ENCODE measurements at places on chromosomes 2 and 18.
A peak's percentile ranks its signal among the peaks of the same experiment; 100 is the strongest.

DNA sequence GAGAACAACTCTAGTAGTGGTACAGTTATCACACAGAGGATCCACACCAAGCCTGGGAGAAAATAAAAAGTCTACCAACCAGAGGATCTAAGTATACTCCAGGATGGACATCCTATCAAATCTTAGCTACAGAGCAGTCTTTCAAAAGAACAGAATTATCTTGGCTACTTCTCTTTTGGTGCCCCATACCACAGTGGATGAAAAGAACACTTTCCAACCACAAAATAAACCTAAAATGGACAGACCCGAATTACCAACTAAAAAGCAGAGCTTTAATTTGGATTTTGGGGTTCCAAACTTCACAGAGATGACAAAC is 116.1 kb downstream of the SRBD1 start:
- no peak for DNase-seq

- no peak for DNase-seq
Observed at GRCh38 chr2:69123182-69123581, 110.2 kb downstream of the ANTXR1 start.

- DNase-seq: no peak
Observed at GRCh38 chr2:58558881-58559280, 317.8 kb upstream of the FANCL start.

- no peak for DNase-seq
Observed at GRCh38 chr2:109277406-109277805, 148.4 kb downstream of the SH3RF3 start.

DNA sequence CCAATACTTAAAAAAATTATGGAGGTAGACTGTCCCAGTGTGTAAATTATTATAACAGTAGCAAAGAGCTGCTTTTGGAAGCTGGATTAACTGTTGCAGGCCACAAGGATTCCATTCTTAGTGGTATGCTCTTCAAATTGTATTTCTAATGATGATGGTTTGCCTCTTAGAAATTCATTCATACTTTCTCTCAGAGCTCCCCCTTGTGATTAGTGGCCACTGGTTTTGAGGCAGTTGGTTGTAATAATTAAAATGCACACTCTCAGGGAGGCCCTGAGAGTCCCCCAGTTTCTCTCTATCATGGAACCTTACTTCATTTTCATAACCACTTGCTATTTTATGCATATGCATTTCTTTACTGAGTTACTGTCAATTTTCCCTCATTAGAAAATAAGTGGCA is 122.5 kb downstream of the PLA2R1 start:
- DNase-seq: peak; percentile 73

DNA sequence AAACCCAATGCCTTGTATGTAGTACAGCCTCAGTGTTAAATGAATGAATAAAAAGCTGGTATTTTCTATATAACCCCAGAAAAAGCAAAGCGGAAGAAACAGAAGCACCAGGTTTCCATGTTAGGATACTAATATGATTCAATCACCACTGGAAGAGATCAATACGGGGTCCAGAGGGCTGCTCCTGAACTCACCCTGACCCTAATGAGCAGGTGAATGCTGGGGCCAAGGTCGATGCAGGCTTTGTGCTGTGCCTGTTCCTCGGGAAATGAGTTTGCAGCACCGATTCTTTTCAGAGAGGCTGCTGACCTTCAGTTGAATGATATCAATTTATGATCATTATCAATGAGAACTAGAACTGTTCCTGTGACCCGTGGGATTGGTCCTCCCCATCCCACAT is 228.5 kb downstream of the CDCA7 start:
- DNase-seq: no peak

- DNase-seq: no peak
Observed at GRCh38 chr18:63297687-63298399, 21.7 kb downstream of the BCL2 start.

DNA sequence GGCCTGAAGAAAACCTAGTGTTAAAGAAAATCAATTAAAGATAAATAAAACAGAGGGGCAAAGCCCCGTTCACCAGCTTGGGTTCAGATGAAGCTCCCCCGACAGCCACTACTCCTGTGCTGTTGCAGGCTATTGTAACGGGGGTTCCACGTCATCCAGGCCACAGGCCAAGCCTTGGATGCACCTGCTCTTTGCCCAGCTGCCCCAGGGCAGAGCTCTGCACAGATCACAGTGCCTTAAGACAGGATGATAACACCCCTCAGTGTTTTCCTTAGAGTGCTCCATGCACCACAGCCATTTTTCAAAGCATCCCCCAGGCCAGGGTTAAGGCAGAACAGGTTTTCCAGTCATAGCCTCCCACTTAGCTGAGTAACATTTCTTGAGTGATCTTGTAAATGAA is 32.0 kb downstream of the FASTKD2 start:
- DNase-seq: no peak

GRCh38 chr2:218089259-218089658 is 20.2 kb downstream of the RUFY4 start:
- DNase-seq: no peak

- no peak for DNase-seq
Observed at GRCh38 chr2:11750422-11750821, 4.0 kb downstream of the LPIN1 start.

- no peak for DNase-seq
Observed at GRCh38 chr2:150007815-150008430, 420.3 kb upstream of the MMADHC start.

- peak; percentile 82 for DNase-seq
Observed at GRCh38 chr2:56014046-56014730, 90.6 kb upstream of the EFEMP1 start.

DNA sequence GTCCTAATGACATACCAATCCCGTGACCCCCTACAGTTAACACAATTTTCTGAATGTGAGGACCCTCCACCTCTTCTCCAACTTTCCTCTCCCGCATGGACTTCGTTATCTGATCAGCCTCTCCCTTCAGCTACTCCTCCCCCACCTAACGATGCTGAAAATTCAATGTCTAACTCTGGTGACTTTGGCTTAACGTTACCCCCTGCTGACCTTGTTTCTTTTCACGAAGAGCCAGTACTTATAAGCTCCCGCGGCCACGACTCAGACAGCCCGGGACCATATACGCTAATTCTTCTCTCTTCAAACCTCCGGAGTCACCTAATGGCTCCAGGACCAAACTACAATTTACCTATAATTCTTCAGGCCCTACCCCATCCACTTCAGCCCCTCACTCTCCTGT is 29.2 kb downstream of the VPS54 start:
- DNase-seq: no peak

DNA sequence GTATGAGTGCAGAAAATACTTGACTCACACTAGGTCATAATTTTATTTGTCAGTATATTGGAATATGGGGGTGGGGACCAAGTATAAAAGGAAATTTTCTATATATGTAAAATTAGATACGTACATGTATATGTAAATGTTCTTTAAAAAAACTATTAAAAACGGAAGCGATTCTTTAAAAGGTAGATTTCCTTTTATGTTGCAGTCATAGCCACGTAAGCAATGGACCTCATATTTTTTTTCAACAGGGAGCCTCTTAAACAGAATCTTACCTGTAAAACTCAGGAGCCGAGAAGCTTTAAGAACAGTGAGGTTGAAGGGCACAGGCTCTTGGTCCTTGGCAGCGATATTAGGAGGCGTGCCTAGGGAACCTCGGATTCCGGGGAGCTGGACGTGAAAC is 3.3 kb downstream of the RHBDD1 start:
- DNase-seq: no peak

DNA sequence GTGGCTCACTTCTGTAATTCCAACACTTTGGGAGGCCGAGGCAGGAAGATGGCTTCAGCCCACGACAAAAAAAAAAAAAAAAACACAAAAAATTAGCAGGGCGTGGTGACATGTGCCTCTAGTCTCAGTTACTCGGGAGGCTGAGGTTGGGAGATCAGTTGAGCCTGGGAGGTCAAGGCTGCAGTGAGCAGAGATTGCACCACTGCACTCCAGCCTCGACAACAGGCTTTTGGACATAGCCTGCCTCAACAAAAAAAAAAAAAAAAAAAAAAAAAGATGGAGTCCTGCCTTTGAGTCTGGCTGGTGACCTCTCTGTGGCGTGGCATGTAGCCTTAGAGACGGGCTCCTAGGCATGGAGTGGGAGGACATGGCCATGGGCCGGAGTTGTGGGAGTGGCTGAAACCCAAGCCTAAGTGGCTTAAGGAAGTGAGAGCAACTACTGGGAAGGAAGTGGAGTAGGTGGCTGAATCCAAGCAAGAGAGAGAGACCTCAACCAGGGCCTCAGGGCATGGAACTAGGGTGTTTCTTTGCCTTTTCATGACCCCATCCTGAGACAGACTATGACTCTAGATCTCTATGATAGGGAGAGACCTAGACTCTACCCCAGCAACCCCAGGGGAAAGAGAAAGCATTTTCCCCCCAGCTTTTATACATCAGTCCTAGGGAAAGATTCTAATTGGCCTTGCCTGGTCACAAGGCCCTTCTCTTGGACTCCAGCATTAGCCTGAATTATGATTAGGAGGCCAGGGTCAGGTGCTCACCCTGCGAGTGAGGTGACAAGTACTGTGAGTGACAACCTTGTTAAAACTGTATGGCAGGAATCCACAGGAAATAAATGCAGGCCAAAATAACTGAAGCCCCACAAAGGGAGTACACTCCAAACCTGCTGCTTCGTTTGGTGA is 34.2 kb downstream of the NPAS2 start:
- no peak for DNase-seq

DNA sequence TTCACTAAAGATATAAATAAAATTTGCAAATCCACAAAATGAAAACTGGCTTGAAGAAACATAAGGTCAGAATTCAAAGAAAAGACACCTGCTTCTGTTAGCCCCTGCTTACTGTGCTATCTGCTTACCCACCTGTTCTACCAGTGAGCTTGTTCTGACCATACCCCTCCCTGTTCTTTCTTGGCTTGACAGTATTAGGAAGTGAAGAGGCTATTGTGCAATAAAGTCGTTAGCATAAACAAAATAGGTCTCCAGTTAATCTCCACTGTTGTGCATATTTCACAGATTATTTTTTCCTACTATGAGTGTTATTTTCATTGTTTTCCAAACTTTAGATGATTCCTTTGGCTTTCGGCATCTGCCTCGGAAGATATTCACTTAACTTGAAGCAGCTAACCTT is 322.1 kb downstream of the CCDC85A start:
- no peak for DNase-seq

DNA sequence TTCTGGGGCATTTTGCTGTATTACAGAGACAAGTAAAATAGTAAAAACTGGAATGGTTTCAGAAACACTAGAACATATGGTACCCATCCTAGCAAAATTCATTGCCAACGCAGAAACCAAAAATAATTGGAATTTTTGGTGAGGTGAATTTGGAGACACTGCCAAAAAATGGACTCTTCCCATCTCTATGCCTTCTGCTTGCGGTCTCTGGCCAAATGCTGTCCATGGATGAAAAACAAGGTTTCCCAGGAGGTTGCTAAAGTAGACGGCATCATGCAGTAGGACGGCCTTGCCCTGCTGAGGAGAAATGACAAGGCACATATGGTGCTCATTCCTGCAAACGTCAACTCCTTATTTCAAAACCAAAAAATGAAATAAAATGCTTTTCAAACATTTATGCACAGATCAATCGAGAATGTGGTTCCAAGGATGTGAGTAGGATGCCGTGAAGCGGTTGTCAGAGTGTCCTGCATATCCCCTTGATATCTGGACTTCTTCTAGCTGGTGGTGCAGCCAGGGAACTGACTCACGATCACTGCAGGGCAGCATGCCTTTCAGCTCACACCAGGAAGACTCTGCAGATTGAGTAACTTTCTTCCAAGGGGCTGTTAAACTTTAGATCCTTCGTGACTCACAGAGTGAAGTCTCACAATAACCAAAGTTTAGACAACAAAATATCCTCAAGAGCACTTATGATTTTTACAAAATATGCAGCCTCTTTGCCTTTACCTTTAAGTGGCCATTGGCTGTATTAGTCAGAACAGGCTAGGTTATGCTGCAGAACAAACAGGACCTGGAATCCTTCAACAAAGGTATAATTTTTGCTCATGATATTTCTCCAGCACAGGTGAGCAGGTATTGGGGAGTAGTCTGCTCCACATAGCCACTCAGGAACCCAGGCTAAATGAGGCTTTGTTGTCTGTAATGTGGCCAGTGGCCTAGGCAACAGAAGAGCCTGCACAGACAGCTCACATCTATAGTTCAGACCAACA is 149.4 kb upstream of the NDUFV2 start:
- DNase-seq: no peak

- no peak for DNase-seq
Observed at GRCh38 chr18:33873112-33873511, 295.1 kb downstream of the ASXL3 start.

GRCh38 chr2:120829633-120830025 is 94.0 kb downstream of the GLI2 start:
- no peak for DNase-seq

GRCh38 chr2:9280224-9280623 is 73.6 kb downstream of the ASAP2 start:
- DNase-seq: no peak

GRCh38 chr2:41598161-41598894 is 449.5 kb upstream of the PKDCC start:
- no peak for DNase-seq

All from NCI-H524 (cell line).